ENCODE measurements at places on chromosomes 1 and 21.

GRCh38 chr1:17119076-17119772, at the start of gene PADI2:
TSS of gene PADI2 (minus strand) at chr1:17119451. CDS start at chr1:17119371, 80 bp downstream.
- H3K4me3 ChIP-seq, result peak within 1 kb of the TSS; percentile 22
- no peak for DNase-seq
- H3K27ac ChIP-seq, result no peak within 1 kb of the TSS
- no peaks in the 10 kb centered on the region for H3K36me3 ChIP-seq
- peaks cover 2% of the 10 kb centered on the region for H3K4me1 ChIP-seq
- no peaks in the 10 kb centered on the region for H3K27me3 ChIP-seq

GRCh38 chr1:77133731-77134358, 85.4 kb downstream of the PIGK start:
- H3K4me1 ChIP-seq, result no peaks in the 10 kb centered on the region
- no peak overlapping the region for H3K4me3 ChIP-seq
- H3K27me3 ChIP-seq, result no peaks in the 10 kb centered on the region

- no peaks in the 10 kb centered on the region for H3K36me3 ChIP-seq
- H3K4me3 ChIP-seq, result no peak overlapping the region
- peaks cover 11% of the 10 kb centered on the region for H3K4me1 ChIP-seq
- H3K27ac ChIP-seq, result no peak overlapping the region
- H3K27me3 ChIP-seq, result no peaks in the 10 kb centered on the region
- no peak for DNase-seq
These were observed 289.9 kb downstream of the DPYD start for GRCh38 chr1:97630948-97631347.

DNA sequence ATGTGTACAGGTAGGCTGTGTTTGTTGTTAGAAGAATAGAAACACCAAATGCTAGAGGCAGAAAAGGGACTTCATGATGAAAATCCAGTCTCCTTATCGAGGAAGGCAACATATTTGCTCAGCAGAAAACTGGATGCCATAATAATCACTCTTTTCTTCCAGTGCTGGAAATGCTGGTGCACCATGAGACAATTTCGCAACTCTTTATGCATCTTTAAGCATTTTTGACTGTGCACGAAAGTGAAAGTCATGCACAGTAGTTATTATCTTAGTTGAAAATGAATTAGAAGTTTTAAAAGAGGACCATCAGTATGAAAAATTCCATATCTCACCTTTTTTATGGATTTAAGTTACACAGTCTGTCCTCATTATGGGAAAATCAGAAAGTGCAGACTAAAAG, 29.1 kb downstream of the SMYD2 start:
- no peaks in the 10 kb centered on the region for H3K36me3 ChIP-seq
- no peaks in the 10 kb centered on the region for H3K4me1 ChIP-seq
- DNase-seq, result no peak
- no peaks in the 10 kb centered on the region for H3K27me3 ChIP-seq
- H3K27ac ChIP-seq, result no peak overlapping the region

DNA sequence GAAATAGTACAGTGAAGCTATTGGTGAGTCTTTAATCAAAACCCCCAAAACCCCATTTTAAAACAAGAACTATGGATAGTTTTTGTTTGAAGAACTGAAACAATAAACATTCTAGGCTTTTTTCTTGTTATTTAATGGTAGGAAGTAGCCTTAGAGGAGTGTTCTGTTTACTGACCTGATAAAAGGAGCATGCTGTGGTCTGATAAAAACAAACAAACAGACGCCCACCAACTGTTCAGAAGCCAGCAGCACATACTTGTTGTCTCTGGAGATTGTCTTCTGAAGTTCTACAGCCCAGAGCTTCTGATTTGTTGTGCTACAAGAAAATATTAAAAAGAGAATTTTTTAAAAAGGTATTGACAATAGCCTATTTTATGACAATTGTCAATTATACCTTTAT, 54.1 kb upstream of the CFAP298 start:
- DNase-seq, result no peak
- H3K27ac ChIP-seq, result no peak overlapping the region
- H3K4me1 ChIP-seq, result no peaks in the 10 kb centered on the region
- H3K27me3 ChIP-seq, result no peaks in the 10 kb centered on the region
- no peak overlapping the region for H3K4me3 ChIP-seq

GRCh38 chr1:197995408-197996258, 78.5 kb downstream of the LHX9 start:
- no peak overlapping the region for H3K27ac ChIP-seq
- H3K27me3 ChIP-seq, result no peaks in the 10 kb centered on the region
- H3K4me3 ChIP-seq, result no peak overlapping the region
- DNase-seq, result no peak
- H3K4me1 ChIP-seq, result no peaks in the 10 kb centered on the region

DNA sequence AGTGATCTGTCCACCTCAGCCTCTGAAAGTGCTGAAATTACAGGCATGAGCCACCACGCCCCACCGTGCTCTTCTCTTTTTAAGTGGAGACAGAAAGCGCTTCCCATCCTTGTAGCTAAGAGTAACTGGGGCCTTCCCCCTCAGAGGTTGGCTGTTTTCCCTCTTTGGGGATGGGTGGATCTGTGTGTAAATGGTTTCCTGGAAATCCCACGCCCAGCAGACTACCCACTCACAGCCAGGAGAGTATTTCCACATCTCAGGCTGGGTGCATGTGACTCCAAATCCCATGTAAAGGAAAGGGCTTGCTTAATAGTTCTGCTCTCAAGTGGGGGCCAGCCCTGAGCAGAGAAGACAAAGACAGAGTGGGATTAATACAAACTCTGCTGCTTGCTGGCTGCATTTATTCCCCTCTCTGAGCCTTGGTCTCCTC, 19.6 kb upstream of the TCEA3 start:
- no peaks in the 10 kb centered on the region for H3K27me3 ChIP-seq
- H3K4me3 ChIP-seq, result no peak overlapping the region
- H3K4me1 ChIP-seq, result no peaks in the 10 kb centered on the region
- peaks cover 9% of the 10 kb centered on the region for H3K36me3 ChIP-seq
- DNase-seq, result no peak
- H3K27ac ChIP-seq, result no peak overlapping the region

- no peak overlapping the region for H3K4me3 ChIP-seq
- no peak overlapping the region for H3K27ac ChIP-seq
- no peaks in the 10 kb centered on the region for H3K36me3 ChIP-seq
- no peak for DNase-seq
- H3K27me3 ChIP-seq, result no peaks in the 10 kb centered on the region
- H3K4me1 ChIP-seq, result peaks cover 6% of the 10 kb centered on the region
These were observed 14.3 kb downstream of the XPR1 start for GRCh38 chr1:180646093-180646492.

DNA sequence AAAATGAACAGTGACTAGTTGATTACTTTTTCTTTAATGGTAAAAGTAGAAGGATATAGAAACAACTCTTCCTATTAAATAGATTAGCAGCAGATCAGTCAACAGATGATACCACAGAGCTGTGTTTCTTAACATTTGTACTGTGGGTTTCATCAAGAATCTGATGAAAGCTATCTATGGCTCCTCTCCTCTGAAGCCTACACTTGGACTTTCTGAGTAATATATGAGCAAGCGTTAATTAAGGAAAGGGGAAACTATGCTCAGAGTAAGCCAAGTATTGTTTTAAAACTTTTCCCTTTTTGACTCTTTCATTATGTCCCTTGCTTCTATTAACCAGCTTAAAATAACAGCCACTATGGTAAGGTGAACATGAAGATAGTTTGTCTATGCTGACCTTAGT, 10.8 kb downstream of the ARID4B start:
- no peaks in the 10 kb centered on the region for H3K27me3 ChIP-seq
- H3K36me3 ChIP-seq, result no peaks in the 10 kb centered on the region
- H3K4me3 ChIP-seq, result no peak overlapping the region
- H3K4me1 ChIP-seq, result peaks cover 18% of the 10 kb centered on the region
- no peak for DNase-seq
- H3K27ac ChIP-seq, result no peak overlapping the region

DNA sequence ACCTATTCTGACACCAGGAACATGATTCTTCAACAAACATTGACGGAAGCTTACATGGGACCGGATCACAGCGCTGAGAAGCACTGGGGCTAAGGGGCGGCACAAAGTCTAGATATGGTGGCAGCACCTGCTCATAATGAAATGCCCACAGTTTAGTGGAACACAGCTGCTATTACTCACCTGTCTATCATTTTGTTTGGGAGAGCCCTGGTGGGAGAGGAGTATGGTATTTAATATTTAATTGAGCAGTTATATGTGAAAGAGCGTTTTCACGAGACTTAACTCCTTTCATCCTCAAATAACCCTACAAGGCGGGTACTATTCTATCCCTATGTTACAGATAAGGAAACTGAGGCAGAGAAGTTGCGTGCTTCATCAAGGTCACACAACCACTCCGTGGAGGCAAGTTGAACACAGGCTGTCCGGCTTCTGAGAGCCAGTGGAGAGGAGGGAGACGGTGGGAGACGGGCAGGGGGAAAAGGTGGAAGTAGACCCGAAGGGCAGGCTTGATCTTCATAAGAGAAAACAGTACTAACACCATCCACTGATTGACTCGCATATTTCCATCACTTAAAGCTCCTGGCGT, 790 bp upstream of the TSNAX start:
- H3K27ac ChIP-seq, result peak overlapping the region; percentile 53
- H3K27me3 ChIP-seq, result no peaks in the 10 kb centered on the region
- peaks cover 17% of the 10 kb centered on the region for H3K36me3 ChIP-seq

DNA sequence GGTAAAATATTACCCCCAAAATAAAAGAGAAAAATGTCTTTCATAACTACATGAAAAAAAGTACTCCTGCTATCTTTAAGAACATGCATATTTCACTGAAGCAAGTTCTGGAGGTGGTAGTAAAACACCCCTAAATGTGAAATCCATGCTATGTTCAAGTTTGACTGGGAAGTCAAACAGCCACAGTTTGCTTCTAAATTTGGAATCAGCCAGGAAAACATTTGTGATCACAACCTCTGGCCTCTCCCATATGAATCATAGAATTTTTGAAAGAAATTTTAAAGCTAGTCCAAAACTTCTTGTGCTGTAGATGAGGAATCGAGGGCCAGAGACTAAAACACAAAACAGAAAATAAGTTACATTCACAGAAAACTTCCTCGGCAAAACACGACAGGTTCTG, 6.6 kb downstream of the SORT1 start:
- H3K27me3 ChIP-seq, result no peaks in the 10 kb centered on the region
- H3K36me3 ChIP-seq, result no peaks in the 10 kb centered on the region
- no peak overlapping the region for H3K4me3 ChIP-seq
- DNase-seq, result no peak

GRCh38 chr1:214247501-214248041, 33.4 kb upstream of the SMYD2 start:
- H3K27me3 ChIP-seq, result no peaks in the 10 kb centered on the region
- no peak overlapping the region for H3K4me3 ChIP-seq
- H3K36me3 ChIP-seq, result no peaks in the 10 kb centered on the region
- no peak overlapping the region for H3K27ac ChIP-seq
- no peaks in the 10 kb centered on the region for H3K4me1 ChIP-seq

- DNase-seq, result no peak
- no peaks in the 10 kb centered on the region for H3K4me1 ChIP-seq
- no peak overlapping the region for H3K27ac ChIP-seq
- H3K36me3 ChIP-seq, result peaks cover 89% of the 10 kb centered on the region
These were observed 10.3 kb downstream of the ZNF687 start for GRCh38 chr1:151292207-151293030.

DNA sequence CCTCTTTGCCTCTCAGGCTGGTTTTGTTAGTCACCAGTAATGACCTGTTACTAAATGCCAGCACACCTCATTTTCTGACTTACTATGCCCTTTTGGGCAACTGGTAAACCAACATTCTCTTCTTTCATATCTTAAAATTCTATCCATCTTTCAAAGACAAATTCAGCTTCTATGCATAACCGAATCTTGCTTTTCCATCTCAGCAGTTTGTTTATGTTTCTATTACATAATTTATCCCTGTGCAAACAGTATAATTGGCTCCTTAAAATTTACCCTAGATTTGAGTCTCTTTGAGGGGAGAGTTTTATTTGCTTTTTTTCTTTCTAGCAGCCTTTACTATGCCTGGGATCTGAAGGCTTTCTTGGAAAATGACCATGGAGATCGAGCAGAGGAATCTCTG, 58.5 kb upstream of the SIPA1L2 start:
- no peak overlapping the region for H3K4me3 ChIP-seq
- no peak overlapping the region for H3K27ac ChIP-seq
- H3K4me1 ChIP-seq, result no peaks in the 10 kb centered on the region
- H3K36me3 ChIP-seq, result no peaks in the 10 kb centered on the region
- no peak for DNase-seq

- no peak for DNase-seq
- no peaks in the 10 kb centered on the region for H3K27me3 ChIP-seq
- no peaks in the 10 kb centered on the region for H3K4me1 ChIP-seq
- H3K36me3 ChIP-seq, result no peaks in the 10 kb centered on the region
These were observed 13.3 kb upstream of the TP53BP2 start for GRCh38 chr1:223859058-223859457.

GRCh38 chr21:15023776-15024175, 41.0 kb downstream of the NRIP1 start:
- H3K4me1 ChIP-seq, result no peaks in the 10 kb centered on the region
- H3K4me3 ChIP-seq, result no peak overlapping the region
- H3K36me3 ChIP-seq, result peaks cover 9% of the 10 kb centered on the region
- H3K27me3 ChIP-seq, result no peaks in the 10 kb centered on the region
- H3K27ac ChIP-seq, result no peak overlapping the region
- DNase-seq, result no peak

- H3K4me3 ChIP-seq, result no peak overlapping the region
- H3K36me3 ChIP-seq, result peaks cover 76% of the 10 kb centered on the region
- no peak for DNase-seq
- no peak overlapping the region for H3K27ac ChIP-seq
These were observed 31.9 kb downstream of the KIF14 start for GRCh38 chr1:200588698-200589097.

GRCh38 chr1:3348196-3348865, 106.1 kb upstream of the ARHGEF16 start:
- no peaks in the 10 kb centered on the region for H3K4me1 ChIP-seq
- no peak overlapping the region for H3K27ac ChIP-seq
- H3K27me3 ChIP-seq, result peaks cover 9% of the 10 kb centered on the region
- no peak for DNase-seq
- no peaks in the 10 kb centered on the region for H3K36me3 ChIP-seq
- no peak overlapping the region for H3K4me3 ChIP-seq

DNA sequence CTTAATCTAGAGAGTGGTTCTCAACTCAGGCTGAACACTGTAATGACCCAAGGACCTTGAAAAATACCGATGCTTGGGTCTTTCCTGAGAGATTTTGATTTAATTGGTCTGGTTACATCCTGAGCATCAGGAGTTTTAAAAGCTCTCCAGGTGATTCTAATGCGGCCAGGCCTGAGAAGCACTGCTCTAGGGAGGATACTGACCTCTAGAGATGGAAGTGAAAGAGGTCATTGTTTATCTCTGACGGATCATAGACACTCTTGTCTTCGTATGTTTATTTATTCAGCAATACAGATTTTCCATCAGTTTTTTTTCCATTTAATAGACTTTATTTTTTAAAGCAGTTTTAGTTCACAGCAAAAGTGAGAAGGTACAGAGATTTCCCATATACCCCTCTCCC, 54.5 kb upstream of the IGSF5 start:
- no peak for DNase-seq
- H3K36me3 ChIP-seq, result no peaks in the 10 kb centered on the region
- H3K27me3 ChIP-seq, result no peaks in the 10 kb centered on the region
- H3K4me3 ChIP-seq, result no peak overlapping the region
- H3K4me1 ChIP-seq, result no peaks in the 10 kb centered on the region
- H3K27ac ChIP-seq, result no peak overlapping the region

- H3K27ac ChIP-seq, result no peak overlapping the region
- H3K36me3 ChIP-seq, result peaks cover 8% of the 10 kb centered on the region
- DNase-seq, result no peak
- peaks cover 25% of the 10 kb centered on the region for H3K4me1 ChIP-seq
These were observed 250.9 kb downstream of the PTPRC start for GRCh38 chr1:198889749-198890148.

- H3K27me3 ChIP-seq, result no peaks in the 10 kb centered on the region
- no peak overlapping the region for H3K27ac ChIP-seq
- H3K4me1 ChIP-seq, result peaks cover 11% of the 10 kb centered on the region
These were observed 7.6 kb downstream of the LAPTM5 start for GRCh38 chr1:30749691-30750583.

Measured in RWPE2 (cell line).